ENCODE measurements at places on chromosomes 11 and 22.
A peak's percentile ranks its signal among the peaks of the same experiment; 100 is the strongest.

DNA sequence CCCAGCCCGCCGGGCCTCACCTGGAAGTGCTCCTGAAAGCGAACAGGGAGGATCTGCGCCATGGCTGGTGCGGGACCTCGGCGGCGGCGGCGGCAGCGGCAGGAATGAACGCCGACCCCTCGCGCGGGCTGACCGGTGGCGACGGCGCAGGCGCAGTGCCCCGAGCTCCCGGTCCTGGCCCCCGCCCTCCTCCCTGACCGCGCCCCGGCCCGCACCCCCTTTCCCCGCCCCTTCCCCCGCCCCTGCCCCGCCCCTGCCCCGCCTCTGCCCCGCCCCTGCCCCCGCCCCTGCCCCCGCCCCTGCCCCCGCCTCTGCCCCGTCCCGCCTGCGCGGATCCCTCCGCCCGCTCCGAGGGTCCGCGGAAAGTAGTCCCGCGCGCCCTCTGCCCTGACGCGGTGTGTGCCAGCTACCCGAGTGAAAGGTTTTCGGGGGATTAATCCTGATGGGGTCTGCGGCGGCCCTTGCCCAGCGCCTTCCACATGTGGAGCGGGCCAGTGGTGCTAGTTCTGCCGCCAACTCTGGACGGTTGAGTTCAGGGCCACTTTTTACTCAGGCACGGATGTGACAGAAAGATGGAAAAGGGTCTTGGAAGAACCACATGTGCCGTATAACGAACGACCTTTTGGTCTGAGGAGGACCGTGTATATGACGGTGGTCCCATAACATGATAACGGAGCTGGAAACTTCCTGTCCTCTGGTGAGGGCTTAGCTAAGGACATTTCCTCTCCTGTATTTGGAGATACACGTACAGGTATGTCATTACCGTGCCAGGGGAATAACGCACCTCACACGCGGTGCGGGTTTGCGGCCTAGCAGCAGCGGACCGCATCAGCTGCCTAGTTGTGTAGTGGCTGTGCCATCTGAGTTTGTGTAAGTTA lies at the start of gene CLTCL1:
TSS of gene CLTCL1 (minus strand) at position 140 of the 878 bp plus-strand sequence. CDS start at position 62, 78 bp downstream.
- peak; percentile 69 for DNase-seq

DNA sequence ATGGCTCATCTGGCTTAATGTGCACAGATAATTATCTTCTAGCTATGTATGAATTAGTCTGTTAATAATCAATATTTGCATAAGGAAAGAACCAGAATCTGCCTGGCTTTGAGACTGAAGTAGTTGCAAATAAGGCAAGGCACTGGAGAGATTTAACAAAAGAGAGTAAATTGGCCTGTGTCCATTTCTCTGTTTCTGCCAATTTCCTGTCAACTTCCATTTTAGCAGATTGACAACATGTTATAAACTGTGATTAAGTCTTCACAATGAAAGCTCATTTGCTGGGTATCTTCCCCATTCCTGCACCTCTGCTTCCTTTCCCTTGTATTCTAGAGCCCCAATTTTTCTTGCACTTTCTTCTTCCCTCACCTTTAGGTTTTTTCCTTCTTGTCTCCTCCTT lies 5.3 kb upstream of the TMEM123 start:
- no peak for DNase-seq

GRCh38 chr11:73291781-73292524 lies 16.1 kb upstream of the ARHGEF17 start:
- peak; percentile 14 for DNase-seq

DNA sequence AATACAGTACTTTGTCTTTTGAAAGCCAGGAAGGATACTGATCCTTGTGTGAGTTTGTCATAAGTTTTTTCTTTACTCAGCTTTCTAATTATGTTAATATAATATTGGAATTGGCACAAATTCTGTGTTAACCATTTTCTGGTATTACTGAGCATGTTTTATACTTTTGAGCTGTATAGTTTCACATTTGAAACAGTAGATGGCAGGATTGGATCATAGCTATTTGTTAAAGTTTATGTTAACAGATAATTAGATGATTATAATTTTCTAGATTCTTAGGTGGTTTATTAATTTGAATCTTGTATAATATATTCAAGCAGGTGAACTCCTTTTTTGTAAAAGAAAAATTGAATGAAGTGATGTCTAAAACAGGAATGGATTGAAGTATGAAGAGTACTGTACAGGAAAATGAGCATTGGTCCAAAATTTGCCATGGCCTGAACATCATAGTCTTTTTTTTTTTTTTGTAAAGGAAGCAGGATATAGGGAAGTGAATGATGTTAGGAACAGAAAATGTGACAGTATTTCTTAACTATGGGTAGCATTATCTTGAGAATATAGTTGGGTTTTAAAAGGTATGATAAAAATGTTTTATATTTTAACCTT lies 102.0 kb downstream of the CYP2R1 start:
- DNase-seq = peak; percentile 2

GRCh38 chr22:26837784-26838470 lies 180.5 kb downstream of the MIAT start:
- peak; percentile 51 for DNase-seq

DNA sequence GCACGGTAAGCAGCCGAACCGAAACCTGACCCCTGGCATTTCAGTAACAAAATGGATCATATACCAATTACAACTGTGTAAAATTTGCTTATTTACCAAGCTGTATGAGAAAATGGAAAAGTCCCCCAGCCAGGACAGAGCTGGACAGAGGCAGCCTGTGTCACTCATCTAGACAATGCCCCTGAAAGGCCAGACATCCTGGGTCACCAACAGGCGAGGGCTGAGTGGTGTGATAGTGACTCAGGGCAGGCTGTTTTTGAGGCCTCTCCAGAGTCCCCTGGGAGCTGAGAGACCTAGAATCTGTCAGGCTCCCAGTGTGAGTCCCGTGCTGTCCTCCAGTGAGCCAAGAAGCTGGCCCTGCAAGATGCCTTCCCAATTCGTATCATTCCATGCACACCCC lies 680.4 kb downstream of the TBC1D22A start:
- DNase-seq = no peak

DNA sequence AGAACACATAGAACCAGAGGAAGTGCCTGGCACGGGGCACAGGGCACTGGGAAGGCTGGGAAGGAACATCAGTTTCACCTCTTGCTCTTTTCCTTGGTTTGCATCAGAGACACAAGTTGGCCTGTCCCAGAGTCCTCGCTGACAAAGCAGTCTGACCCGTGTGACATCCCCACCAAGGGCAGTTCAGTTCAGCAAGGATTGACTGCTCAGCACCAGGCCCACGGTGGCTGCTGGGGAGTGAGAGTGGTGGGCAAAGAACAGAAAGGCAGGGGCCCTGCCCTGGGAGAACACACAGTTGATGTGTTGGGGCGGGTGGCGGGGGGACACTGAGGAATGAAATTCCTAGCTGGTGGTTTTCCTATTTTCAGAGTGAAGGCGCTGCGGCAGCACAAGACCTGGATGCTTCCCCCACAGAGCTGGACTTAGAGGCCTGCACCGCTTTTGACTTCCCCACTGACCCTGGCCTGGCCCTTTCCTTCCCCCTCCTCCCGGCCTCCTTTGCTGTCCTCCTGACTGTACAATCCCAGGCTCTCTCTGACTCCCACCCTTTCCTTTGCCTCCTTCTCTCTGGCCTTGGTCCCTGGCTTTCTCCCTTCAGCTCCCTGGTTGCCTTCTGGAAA lies 2.2 kb upstream of the TMPRSS13 start:
- DNase-seq = no peak

DNA sequence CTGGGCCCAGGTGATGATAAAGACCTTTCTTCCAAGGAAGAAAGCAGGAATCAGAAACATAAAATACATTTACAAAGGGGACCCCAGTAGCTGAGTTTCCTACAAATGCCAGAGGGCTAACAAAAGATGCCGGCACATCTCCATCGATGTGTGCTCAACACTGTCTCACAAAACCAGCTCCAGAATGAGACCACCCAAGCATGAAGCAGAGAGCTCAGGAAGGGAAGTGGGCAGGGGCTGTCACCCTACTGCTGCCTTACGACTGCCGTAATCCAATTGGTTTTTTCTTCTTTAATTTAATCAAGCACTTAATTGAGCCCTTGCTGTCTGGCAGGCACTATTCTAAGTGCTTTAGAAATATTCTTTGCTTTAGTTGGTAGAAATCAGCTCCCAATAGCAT lies 26.1 kb downstream of the SMCO4 start:
- DNase-seq = no peak

- no peak for DNase-seq
Observed at GRCh38 chr11:118614511-118614910, 7.1 kb downstream of the PHLDB1 start.

DNA sequence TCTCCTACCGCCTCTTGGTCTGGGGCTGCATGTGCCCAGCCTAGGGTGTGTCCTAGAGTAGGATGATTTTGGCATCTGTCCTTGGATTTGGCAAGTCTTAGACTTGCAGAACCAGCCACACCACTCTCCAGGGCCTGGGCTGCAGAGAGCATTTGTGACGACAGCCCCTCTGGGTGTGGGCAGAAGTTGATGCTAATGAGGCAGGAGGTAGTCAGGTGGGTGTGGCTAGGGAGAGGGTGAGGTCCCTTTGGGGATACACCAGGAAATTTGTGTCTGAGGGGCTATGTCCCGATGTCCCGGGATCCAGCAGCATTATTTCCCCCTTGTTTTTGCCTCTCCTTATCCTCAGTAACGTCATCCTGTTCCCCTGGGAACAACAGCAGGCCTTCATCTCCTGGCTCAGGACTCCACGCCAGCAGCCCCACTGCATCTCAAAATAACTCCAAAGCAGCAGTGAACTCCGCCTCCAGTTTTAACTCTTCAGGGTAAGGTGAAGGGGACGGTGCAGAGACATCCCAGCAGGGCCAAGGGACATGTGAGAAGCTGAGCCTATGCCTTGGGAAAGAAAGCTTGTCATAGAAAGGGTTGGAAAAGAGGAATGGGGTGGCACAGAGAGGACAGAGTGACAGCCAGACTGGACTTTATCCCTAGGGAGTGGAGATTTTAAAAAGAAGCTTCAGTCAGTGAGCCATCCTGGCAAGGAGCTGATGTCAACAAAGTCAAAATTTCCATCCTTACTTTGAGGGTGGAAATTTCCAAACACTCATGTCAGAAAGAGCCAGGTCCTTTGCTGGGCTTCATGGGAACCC lies 8.0 kb upstream of the TLCD5 start:
- DNase-seq = peak; percentile 68

DNA sequence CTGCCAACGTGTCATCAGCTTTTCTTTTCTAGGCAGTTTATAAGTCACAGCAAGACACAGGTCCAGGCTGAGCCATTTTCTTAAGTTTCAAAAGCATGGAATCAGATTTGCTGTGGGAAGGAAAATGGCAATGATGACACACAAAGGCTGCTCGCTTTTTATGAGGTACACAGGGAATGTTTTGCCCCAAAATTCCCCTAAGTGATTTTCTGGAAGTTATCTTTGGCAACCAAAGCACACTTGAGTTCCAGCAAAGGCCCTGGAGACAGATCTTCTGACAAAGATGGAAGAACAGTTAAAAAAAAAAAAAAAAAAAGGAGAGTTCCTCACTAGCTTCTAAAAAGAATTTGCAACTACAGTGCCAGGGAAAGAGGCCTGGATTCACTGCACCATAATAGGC lies 260.8 kb downstream of the LARGE1 start:
- DNase-seq = peak; percentile 25

DNA sequence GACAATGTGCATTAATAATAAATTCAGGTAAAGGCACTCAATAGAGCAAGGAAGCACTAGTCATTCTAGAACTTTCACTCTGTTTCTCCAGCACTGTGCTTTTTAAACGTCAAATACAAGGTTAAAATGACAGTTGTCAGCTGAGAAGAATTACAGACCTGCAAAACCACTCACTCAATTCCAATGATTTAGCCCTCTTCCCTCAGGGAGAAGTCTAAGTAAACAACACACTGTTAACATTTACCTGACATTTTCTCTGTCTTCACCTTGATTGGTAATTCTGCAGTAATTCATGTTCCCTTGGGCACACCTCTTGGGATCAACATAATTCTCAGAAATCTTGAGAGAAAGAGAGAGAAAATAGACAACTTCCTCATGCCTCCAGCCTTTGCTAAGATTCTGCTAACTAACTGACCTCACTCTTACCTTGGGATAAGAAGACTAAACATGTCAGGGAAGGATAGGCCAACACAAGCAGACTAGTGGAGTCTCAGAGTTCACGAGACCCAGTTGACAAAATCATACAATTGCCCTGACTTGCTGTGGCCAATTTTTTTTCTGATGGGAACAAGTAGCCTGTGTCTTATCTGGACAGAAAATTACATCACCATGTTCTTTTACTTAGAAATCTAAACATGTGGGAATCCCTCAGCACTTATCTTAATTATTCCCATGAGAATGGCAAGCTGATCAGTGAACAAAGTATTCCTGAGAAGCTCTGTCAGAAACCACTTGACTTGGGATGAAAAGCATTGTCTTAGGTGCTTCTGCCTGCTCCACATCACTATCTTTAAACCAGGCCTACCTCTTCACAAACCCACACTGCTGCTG lies 516.8 kb upstream of the FAT3 start:
- no peak for DNase-seq

- no peak for DNase-seq
Observed at GRCh38 chr22:19412478-19412877, 19.1 kb downstream of the HIRA start.

DNA sequence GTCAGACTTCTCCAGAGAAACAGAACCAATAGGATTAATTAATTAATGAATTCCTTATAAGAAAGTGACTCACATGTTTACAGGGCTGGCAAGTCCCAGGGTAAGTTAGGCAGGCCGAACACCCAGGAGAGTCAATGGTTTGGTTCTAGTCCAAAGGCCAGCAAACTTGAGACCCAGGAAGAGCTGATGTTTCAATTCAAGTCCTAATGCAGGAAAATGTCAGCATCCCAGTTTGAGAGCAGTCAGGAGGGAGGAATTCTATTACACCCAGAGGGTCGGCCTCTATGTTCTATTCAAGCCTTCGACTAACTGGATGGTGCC lies 466.0 kb downstream of the INSC start:
- no peak for DNase-seq

DNA sequence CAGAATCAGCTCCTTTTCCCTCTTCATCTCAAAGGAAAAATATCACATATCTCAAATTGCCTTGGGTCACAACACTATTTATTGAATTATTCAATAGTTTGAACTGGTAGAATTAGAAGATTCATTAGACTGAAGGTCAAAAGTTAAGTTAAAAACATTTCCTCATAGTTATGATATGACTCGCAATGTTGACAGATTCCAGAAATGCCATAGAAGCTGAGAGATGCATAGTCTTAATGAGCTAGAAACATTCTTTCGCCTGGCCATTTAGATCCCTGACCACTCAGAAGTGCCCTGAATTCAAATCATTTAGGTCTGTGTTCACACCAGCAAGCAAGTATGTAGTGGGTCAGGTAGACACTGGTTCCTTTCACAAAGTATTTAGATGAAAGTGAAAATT lies 44.4 kb downstream of the FAT3 start:
- DNase-seq = peak; percentile 86

DNA sequence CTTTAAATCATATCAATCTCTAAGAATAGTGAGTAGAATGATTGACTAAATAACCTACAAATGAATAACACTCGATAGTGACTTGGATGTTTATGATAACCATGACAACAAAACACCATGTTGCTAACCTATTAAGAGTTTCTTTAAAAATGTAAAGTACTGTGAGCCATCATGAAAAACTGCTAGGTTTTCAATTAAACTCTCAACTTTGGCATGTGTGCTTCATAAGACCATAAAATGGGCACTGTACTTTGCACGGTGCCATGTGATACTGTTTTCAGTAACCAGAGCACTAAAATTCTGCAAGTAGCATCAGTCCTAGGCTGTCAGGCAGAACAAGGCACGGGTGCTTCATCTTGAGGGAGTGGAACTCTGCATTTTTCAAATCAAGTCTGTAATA lies 96.2 kb upstream of the TRIM77 start:
- no peak for DNase-seq

- DNase-seq = no peak
Observed at GRCh38 chr11:96098511-96099241, 174.8 kb upstream of the MTMR2 start.

- DNase-seq = no peak
Observed at GRCh38 chr11:28504555-28505110, 396.4 kb downstream of the METTL15 start.
